ENCODE measurements at places on chromosomes 4 and X.

DNA sequence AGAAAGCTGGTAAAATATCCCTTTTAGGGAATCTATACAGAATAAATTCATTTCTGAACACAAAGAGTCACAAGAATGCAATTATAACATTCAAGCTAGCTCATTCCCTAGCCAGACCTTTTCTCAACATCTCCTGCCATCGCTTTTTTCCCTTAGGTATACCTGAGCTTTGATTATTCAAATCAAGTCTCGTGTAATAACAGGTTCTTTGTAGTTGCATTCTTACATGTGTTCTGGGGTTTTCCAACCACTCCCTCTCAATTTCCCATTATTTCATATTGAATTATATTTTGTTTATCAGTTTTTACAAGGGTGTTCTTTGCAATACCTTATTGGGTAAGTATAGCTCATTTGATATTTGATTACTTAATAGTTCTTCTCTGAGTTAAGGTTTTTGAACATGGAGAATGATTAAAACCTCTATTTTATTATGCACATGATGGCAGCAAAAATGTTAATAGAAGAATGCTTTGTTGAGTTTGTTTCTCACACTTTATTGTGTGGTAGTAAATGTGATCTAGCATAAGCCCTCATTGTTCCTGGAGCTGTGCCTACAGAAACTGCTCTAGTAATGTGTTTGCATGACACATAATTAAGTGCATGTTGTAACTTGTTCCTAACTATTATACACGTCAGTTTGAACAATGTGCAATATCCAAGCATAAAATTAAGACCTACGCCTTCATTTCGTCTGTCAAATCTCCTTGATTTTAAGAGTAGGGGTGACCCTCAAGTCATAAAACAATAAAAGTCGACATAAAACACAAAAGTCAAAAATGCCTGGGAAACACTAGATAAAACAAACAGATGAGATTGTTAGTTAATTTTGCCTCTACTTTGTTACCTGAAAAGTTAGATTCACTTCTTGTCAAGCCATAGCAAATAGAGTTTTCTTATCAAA is 124.0 kb upstream of the POF1B start:
- DNase-seq: no peak

- no peak for DNase-seq
These were observed 22.4 kb upstream of the TSPAN5 start for GRCh38 chr4:98680806-98681205.

DNA sequence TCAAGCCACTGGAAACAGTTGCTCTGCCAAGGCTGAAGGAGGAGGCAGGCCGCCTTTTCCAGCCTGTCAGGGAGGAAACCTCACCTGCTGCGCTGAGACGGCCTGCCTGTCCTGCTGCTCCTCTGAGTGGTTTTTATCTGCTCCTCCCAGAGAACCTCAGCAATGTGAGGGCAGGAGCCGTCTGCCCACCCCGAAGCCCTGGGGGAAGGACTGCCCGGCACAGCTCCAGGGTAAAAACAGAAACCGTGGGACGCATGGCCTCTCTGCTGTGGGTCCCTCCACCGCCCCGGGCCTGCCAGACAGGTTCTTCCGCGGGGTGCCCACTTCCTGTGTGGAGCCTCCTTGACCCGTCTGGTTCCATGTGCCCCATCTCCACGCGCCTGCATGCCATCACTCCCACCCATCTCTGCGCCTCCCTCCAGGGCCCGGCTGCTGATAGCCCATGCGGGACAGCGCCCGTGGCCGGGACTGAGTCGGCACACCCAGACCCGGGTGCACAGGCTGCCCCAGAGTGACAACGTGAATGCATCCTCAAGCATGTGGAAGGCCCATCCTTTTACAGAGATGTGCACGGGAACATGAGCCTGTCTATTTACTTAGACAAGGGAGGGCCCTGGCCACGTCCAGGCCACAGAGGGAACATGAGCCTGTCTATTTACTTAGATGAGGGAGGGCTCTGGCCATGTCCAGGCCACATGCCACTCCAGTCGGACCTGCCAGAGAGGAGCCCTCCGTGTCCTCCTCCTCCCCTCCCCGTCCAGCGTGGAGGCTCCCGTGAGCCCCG is 4.0 kb upstream of the SLC49A3 start:
- no peak for DNase-seq

- DNase-seq: no peak
These were observed 554.4 kb downstream of the ARAP2 start for GRCh38 chr4:35689870-35690269.

- no peak for DNase-seq
These were observed 1638.8 kb upstream of the PCDH7 start for GRCh38 chr4:29081234-29081955.

Data from glutamatergic neuron (in vitro differentiated cells).